Femur (tissue), 1 donor: ENCODE measurements at places on chromosomes 2 and 18.

DNA sequence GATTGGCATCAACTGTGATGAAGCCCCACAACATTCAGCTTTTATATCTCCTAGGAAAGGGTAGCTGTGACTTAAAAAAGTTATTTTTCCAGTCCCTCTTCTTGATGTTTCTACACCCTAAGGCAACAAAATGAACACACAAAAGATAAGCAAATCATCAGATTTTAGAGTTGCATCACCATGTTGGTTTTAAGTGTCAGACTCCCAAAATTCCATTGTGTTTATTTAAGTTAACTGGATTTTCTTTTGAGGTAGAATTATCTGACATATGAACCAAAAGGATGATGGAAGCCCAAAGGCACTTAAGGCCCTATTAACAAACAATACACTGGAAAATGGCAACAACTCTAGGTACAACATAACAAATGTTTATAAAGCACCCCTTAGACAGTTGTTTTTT, 261.7 kb upstream of the SLC39A10 start:
- DNase-seq, result no peak

GRCh38 chr2:136962105-136962725, 196.9 kb downstream of the THSD7B start:
- DNase-seq, result no peak

- DNase-seq, result no peak
Observed at GRCh38 chr2:236180076-236180816, 12.1 kb upstream of the GBX2 start.

DNA sequence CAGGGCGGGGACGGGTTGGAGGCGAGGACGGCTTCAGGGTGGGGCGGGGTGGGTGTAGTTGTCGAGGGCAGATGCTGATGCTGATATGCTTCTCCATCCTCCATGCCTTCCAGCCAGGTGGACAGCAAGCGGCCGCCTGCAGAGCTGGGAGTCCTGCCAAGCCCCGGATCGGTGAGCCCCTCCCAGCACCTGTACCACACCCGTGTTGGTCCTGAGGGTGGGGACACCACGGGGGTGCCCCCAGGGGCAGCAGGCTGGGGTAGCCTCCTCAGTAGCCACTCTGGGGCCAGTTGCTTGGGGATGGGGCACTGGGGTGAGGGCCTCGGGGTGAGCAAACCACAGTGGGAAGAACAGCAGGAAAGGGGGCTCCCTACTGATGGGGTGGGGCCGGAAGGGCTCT, 2.6 kb downstream of the ANO7 start:
- peak; percentile 11 for DNase-seq

GRCh38 chr2:86068136-86068588, 37.5 kb downstream of the POLR1A start:
- DNase-seq, result no peak

- DNase-seq, result peak; percentile 57
Observed at GRCh38 chr18:8254654-8255053, 354.6 kb upstream of the RAB12 start.

DNA sequence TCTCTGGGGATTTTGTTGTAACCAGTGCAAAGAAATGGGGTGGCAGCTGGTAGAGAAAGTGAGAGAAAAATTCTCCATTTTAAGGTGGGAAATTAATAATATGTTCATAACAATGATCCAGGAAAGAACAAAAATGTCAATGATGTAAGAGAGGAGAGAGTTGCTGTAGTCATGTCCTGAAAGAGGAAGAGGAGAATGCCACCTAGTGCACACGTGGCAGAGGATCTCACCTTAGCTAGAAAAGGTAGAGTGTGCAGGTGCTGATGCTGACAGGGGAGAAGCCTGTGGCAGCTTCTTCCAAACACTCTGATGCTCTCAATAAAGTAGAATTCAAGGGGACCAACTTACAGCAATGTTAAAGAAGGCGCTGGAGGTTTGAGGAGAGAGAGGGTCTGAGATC, 282.9 kb upstream of the PKDCC start:
- no peak for DNase-seq
